ENCODE measurements at places on chromosomes 1 and 21.
A peak's percentile ranks its signal among the peaks of the same experiment; 100 is the strongest.

DNA sequence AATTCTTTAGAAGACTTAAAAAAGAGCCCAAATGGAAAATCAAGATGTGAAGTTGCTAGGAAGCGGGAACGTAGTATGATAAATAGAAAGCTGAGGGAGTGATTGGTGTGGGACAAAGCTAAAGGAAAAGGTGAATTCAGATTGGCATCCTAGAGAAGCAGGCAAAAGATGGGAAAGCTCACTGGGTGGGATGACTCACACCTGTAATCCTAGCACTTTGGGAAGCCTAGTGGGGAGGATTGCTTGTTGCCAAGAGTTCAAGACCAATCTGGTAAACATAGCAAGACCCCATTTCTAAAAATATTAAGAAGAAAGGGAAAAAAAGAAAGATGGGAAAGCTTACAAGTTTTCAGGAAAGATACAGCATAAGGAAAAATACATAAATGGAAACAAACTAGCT is 1.8 kb downstream of the MRPS21 start:
- DNase-seq = no peak

DNA sequence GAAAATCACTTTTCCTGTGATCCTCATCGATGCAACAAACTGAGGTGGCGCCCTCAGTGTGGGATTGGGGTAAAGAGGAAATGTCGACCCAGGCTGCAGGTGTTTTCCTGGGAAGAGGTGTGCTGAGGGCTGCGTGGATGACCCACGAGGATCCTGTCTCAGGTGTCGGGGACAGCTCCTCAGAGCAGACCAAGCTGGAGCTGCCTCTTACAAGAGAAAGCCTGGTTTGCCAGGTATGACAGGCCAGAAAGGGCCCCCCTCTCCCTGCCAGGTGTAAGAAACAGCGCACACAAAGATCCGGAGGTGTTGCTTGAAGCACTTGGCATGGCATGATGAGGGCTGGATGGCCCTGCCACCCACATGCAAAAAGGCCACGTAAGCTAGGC is 12.6 kb downstream of the FHAD1 start:
- DNase-seq = no peak

- peak; percentile 61 for DNase-seq
Measured at GRCh38 chr1:15323351-15323988, 76.4 kb downstream of the FHAD1 start.

- DNase-seq = no peak
Measured at GRCh38 chr1:237867380-237867888, 23.3 kb downstream of the ZP4 start.

DNA sequence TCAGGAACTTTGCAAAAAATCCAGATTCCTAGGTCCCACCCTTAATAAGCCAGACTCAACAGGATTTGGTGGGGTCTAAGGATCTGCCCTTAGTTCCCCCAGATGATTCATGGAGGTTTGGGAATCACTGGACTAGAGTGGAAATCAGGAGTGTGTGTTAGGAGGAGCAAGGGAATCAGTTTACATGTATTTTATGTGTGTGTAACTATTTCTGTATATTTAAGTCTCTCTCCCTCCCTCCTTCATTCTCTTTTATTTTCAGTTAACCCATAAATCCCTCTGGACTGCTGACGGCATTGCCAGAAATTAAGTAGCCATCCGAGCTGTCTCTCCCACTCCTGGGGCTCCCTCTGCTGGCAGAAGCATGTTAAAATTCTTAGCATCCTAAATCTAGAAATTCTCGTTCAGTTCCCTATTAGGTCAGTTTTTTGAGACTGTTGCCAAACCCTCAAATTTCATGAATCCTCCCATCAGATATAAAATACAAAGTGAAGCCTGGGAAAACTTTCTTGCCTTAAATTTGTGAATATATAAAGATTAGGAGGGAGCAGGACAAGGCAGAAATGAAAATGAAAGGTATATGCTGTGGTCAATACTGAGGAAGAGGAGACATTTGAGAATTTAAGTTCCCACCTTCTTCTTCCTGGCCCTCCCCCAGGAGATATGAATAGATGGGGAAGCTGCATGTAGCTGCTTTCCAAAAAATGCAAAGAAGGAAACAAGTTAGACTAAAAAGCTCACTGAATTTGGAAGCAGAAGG is 11.7 kb upstream of the HSD11B1 start:
- DNase-seq = peak; percentile 82

- DNase-seq = no peak
Measured at GRCh38 chr21:23633447-23633940, 1973.8 kb downstream of the MRPL39 start.

DNA sequence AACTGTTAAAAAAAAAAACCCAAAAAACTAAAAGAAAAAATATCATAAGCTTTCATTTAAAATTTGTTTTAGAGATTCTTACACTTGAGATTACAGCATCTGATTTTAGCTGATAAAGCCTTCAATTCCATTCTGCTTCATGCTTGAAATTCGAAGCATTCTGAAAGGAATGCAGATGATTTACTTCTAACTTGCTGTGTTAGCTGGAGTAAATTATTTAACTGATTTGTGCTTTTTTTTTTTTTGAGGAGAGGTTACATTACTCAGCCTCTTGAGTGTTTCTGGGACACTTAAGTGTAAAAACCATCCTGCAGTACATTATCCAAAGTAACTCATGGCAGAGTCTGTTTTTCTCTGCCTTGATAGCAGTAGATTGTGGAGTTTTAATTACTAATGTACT is 4.5 kb upstream of the TRIM67 start:
- DNase-seq = no peak

DNA sequence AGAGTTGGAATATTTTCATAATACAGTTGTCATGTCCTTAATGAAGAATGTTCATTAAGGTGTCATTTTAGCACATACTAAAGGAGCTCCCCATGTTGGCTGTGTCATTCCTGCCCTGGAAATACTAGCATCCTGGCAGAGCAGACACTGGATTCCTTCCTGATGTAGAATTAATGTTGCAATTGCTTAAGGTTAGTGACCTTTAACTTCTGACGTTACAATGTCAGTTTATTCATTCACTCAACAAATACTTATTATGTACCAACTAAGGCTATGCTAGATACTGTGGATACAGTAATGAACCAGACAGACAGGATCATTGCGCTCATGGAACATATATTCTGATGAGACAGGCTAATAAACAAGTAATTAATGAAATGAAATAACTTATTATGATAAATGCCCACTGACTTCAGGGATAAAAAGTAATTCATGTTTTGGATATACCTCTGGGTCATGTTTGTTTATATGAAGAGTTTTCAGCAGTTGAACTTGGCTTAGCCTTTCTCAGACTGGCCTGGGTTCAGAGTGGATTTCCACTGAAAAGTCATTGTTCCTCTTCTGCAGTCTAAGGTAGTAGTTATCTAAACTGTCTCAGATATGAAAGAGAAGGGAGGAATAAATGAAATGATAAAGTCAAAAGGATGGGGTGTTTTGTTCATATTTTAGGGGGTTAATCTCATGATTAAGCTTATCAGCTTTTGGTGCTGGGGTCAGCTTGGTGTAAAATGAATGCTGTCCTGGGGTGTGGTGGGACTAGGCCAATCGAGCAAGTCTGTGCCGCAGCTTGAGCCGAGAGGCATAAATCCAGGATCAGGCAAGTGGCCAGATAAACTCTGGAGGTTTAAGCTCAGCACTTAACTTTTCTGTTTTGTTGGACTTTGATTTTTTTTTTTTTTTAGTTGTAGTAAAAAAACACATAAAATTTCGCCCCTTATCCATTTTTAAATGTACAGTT is 43.3 kb upstream of the KCNQ4 start:
- DNase-seq = no peak

DNA sequence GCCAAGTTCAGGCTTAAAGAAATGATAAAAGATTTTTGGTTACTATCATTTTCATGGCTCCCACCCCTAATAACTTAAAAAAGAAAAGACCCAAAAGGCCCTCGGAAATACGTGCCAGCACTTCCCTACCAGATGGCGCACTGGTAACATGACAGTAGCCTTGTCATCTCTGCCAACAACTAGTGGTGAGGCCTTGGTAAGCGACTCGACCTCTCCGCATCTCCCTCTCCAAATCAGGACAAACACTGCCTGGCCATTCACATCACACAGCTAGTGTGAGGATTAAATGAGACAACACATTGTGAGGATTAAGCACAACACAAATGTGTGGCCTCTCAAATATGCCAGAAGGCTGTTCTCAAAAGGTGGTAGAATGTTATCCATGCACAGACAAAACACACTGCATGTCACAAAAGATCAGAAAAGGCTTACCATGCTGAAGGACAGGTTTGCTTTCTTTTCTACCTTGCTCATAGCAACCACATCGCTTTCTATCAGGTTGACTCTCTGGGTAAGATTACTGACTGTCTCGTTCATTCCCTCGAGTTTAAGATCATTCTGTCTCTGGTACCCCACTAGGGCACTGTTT is 16.4 kb downstream of the TEX38 start:
- no peak for DNase-seq

- no peak for DNase-seq
Measured at GRCh38 chr1:245942856-245943255, 564.2 kb downstream of the SMYD3 start.

Measured in CD4-positive, alpha-beta T cell (primary cell).